Heart right ventricle (tissue), 16 donors: ENCODE measurements at places on chromosomes 3 and 15. TPM values are rescaled to one million over a fixed set of nuclear protein-coding genes. Genes with fewer than 3 reads are reported as not detected.

Gene LTF
- 2.9 TPM for total RNA-seq

Gene IMPG2
- 0.19 TPM for total RNA-seq

Gene SLC27A2
- not detected for total RNA-seq

Gene RARRES1
- total RNA-seq = 5.6 TPM

Gene EIF1B
- total RNA-seq = 203 TPM

Gene TGM4
- total RNA-seq = not detected

Gene SLC28A1
- 1.9 TPM for total RNA-seq

Gene TRPM1
- not detected for total RNA-seq

Gene EPHB1
- total RNA-seq = 1.4 TPM

Gene LEKR1
- 0.57 TPM for total RNA-seq

Gene IQCF5
- total RNA-seq = not detected

GRCh38 chr3:11604139-11604892 is 39.4 kb downstream of the VGLL4 start:
- DNase-seq = no peak

- DNase-seq = no peak
Measured at GRCh38 chr3:132211896-132212295, 105.3 kb upstream of the ACP3 start.

DNA sequence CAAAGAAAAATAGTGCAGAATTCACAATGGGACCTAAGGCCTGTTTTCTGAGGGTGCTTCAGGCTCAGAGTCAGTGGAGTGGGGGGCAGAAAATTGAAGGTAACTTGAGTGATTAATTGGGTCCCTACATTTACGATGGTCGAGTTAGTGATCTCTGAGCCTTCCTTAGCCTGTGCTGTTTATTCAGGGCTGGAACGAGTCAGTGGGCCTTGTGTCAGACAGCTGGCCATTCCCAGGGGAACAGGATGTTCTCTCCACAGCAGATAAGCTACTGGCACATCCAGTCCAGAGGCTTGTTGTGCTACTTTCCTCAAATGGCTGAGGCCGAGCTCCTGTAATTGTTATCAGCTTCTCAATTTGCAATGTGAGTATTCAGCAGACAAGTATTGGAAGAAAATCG is 29.2 kb upstream of the CNTN3 start:
- DNase-seq = peak; percentile 33

DNA sequence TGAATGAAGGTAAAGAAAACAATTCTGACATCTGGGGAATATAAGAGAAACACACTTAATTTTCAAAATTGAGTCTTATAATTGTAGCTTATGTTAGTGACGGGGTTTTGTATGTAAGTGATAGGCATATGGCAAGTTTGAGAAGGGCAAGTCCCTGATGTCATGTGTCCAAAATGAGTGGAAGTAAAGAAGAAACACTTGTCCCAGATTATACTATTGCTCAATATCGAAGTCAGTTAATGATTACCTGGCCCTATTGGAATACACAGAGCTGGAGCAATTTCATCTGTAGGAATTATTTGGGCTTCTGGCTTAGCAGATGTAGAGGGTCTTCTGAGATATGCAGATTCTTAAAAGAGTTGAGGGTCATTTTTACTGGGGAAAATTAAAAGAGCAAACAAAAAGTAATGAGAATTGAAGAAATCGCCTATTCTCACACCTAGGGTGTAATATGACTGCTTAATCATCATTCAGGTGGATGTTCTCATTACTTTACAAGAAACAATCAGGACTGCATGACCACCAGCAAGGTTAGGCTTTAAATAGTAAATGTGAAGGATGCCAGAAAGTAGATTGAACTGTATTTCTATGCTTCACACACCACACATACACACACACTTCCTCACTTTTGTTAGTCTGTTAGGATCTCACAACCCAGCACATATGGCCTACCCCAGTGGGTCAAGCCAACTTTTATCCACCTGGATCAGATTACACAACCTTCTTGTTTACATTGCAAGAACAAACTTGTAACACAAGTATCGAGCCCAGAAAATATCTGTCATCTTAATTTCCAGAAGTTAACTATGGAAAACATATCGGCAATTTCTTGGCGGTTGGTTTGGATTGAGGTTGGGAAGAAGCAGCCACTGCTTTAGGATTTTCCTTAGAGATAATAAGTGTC is 183.3 kb upstream of the LRRC3B start:
- DNase-seq = no peak

- DNase-seq = no peak
Measured at GRCh38 chr3:33644582-33644981, 73.5 kb downstream of the CLASP2 start.

DNA sequence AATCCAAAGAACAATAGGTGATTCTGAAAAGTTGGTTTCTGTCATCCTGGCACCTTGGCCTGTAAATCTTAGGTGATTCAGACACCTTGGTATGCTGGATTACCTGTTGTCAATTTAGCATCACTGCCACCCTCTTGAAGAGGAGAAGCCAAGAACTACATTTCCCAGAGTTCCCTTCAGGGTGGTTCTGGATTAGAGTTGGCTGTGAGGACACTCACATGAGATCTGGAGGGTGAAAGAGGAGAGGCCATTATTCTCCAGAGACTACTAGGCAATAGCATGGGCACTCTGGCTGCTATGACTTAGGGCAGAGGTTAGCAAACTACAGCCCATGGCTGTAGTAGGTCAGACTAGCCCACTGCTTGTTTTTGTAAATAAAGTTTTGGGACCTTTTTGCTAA is 41.7 kb upstream of the CORO2B start:
- no peak for DNase-seq

- no peak for DNase-seq
Measured at GRCh38 chr3:190877925-190878324, 15.4 kb upstream of the GMNC start.

DNA sequence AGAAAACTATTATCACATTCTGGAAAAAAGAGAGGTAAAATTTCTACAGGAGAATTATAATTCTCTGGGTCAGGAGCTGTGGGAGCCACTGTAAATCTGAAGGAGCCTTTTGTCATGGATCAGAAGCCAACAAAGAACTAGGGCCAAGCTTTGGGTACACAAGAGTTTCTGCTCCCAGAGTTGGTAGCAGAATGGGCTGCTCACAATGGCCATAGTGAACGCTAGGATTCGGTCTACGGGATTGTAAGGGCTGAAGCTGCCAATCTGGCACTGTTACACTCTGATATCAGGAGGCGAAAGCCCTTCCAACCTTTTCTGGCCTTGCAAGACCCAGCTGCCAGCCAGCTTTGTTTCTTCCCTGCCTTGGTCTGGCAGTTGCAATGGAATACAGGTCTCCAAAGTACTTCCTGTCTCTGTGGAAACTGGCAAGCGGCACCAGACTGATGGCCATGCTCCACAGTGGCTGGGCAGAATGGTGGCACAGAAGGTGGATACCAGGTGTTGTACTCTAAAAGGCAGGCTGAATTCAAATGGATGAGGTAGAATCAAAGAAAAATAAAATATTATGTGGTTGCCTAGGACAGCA is 831.7 kb downstream of the CADM2 start:
- no peak for DNase-seq

DNA sequence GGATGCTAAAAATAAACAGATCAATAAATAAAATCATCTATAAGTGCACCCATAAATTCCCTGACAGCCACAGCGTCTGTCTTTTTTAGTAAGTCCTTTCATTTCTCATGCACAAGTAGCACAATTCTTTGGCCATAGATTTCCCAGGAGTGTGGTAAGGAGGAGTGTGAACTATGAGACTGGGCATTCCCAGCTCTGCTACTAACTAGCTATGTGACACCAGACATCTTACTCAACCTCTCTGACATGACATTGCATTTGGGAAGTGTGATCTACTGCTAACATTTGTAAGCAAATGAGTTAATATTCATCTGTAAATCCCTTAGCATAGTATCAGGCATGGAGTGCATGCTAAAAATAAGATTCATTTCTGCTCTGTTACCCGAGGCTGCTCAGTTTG is 301.7 kb downstream of the NTRK3 start:
- DNase-seq = no peak

GRCh38 chr15:53564647-53565046 is 194.8 kb downstream of the WDR72 start:
- no peak for DNase-seq

DNA sequence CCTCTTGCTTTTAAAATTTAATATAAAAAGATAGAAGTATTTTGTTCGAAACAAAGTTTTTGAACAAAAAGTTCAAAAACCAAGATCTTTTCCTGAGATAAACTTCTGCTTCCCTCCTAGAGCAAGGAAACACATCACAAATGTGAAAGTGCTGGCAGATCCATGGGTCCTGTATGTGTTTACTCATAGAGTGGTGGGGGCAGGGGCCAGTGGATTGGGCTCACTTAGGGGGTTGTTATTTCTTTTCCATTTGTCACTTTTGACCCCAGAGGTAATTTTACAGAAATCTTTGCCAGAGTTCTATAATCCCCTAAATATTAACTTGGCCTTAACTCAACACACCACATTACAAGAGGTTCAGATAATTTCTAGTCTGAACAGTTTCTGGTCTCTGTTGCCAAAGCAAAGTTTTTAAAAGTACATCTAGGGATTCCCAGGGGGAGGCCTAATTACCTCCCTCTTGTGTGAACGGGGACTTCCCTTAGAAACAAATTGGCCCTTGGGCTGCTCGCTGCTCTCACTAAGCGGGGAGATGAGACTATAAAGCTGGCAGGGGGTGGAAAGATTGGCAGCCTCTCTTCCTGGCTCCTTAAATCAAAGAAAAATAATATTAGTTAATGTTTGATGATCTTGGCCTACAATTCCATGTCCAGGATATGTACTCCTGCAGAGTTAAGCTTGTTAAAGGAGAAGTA is 66.8 kb upstream of the PTX3 start:
- no peak for DNase-seq

DNA sequence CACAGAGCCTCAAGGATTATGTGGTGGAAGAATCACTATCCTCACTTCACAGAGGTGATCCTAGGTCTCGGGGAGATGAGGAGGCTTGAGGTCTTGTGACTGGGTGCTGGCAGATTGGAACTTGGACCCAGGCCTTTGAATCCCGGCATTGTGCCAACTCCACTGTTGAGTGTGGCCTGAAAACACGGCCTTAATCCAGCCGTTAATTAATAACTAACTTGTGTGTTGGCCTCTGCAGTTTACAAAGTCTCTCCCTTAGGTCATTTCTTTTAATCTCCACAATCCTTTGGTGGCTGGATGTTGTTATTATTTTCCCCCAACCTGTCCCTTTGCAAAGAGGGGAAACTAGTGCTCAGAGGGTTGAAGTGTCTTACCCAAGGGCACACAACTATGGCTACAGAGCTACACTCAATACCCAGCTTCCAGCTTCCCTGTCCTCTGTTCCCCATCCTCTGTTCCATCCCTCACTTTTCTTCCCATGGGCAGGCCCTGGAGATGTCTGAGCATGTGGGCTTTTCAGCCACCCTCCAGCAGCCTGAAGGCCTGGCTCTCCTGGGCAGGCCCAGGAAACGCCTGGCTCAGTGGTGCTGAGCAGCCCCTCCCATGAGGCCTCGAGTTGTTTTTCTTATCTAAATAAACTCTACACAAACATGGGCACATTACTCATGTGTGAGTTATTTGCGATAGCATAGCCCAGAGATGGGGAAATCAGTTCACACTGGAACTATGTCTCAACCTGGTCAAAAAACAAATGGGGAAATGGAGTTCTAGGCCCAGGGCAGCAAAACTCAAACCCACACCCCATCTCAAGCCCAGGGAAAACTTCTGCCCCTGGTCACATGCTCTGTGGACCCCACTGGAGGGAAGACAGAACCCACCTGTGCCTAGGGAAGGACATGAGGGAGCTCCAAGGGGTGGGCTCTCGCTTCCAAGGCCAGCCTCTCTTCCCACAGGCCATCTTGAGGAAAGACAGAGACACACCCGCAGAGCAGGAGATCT is 16.8 kb upstream of the SMAD3 start:
- DNase-seq = no peak

- DNase-seq = no peak
Measured at GRCh38 chr3:150490277-150490986, 55.9 kb downstream of the SERP1 start.

- DNase-seq = no peak
Measured at GRCh38 chr15:81939604-81940440, 106.0 kb downstream of the MEX3B start.

GRCh38 chr3:103059432-103059831 is 624.6 kb downstream of the ZPLD1 start:
- no peak for DNase-seq

DNA sequence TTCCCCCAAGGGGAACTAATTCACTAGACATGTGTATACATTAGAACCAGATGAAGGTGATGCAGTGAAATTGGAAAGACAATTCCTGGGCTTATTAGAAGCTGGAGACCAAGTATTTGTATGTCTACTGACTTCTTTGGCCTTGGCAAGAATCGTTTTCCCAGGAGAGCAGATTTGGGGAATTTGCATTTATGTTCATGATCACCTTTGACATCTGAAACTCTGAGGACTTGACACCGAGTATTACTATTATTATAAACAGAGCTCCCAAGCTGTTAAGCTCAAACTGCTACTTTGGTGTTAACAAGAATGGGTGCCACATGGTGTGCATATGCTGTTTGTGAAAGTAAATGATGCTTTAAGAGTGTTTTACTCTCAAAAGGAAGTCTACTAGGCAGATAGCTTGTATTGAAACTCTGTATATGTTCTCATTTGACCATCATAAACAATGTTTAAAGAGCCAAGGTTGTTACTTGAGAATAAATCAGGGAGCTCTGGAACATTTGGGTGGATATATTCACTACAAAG is 519.8 kb upstream of the GOLIM4 start:
- no peak for DNase-seq

DNA sequence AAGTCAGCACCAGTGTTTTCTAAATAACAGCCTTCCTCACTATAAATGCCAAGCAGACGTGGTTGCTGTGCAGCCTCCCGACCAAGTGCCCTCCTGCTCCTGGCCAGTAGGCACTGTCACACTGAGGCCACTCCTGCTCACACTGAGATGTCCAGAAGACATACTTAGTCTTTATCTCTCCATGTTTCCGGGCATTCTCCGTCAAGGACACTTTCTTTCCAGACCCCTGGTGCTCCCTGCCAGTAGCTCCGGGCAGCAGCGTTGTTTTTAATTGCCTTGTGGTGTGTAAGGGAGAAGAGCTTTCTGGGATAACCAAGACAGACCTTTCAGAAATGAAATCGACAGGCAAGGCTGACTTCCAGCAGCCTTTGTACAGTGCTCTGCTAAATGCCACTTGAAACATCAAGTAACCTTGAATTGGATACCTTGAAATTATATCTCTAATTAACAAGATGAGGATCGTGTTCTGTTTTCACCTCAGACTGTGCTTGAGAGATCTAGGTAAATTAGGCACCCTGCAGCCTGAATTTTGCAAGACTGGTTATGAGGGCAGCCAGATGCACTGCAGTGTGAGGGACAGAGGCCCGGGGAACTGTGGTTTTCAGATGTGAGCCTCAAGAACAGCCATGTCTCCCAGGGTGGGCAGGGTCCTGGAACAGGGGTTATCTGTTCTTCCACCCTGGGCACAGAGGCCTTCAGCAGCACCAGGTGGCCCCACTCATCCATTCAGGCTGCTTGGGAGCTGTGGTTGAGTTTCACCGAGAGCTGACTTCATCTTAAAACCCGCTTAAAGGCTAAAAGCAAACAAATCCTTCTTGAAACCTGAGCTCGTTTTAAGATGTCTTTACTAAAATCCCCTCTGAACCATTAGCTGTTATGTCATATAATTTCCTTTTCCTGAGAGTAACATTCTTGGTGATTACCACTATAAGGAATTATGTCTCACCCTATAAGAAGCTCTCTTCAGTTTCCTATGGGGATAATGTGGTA is 105.5 kb upstream of the IL12A start:
- no peak for DNase-seq

- DNase-seq = no peak
Measured at GRCh38 chr3:192875971-192876565, 41.6 kb downstream of the MB21D2 start.

- no peak for DNase-seq
Measured at GRCh38 chr3:89845053-89845452, 737.6 kb downstream of the EPHA3 start.

- DNase-seq = no peak
Measured at GRCh38 chr3:59734061-59734460, 684.2 kb upstream of the CFAP20DC start.

GRCh38 chr3:129695230-129695629 is 88.8 kb upstream of the PLXND1 start:
- DNase-seq = no peak
